ENCODE measurements at places on chromosomes 2 and 18.

DNA sequence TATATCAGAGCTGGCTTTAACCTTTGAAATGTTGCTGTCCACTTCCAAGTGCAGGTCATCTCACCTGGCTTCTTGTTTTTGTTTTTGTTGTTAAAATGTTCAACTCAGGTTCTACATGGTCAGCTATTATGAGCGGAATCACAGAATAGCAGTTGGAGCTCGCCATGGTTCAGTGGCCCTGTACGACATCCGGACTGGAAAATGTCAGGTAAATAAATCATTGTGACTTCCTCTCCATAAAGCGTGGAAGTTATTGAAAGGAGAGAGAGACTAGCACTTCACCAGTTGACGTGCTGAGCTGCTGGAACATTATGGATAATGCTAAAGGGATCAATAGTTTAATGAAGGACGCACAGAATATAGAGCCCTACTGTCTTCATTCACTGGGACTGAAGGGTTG lies 184.6 kb upstream of the BOD1L2 start:
- no peak for DNase-seq

GRCh38 chr2:10476723-10477442 lies 28.8 kb upstream of the ODC1 start:
- DNase-seq = no peak

DNA sequence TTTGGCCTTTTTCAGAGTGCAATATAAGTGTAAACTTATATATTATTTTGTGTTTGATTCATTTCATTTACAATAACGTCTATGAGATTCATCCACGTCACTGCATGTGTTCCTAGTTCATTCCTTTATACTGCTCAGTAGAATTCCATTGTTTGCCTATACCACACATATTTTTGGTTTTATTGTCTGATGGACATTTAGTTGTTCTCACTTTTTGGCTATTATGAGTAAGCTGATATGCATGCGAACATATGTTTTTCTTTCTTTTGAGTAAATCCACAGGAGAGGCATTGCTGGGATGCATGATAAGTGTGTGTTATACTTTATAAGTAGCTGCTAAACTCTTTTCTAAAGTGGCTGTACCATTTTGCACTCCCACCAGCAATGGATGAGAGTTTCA lies 314.8 kb upstream of the HS6ST1 start:
- DNase-seq = no peak

DNA sequence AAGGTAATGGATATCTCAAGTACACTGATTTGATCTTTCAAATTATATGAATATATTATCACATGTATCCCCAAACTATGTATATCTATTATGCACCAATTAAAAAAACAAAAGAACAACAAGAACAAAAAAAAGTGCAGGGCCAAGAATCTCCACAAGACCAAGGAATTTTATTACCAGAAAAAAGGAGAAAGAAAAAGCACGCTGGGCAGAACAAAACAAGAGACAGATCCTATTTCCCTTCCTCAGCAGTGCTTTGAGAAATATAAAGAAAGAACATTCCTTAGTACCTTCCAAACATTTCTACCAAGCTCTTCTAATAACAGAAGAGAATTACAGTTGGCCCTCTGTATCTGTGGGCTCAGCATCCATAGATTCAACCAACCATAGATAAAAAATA lies 144.7 kb upstream of the CREB1 start:
- no peak for DNase-seq

- DNase-seq = no peak
Measured at GRCh38 chr2:112642561-112642960, 3.2 kb upstream of the SLC20A1 start.

- no peak for DNase-seq
Measured at GRCh38 chr18:24228667-24229041, 89.8 kb downstream of the CABYR start.

DNA sequence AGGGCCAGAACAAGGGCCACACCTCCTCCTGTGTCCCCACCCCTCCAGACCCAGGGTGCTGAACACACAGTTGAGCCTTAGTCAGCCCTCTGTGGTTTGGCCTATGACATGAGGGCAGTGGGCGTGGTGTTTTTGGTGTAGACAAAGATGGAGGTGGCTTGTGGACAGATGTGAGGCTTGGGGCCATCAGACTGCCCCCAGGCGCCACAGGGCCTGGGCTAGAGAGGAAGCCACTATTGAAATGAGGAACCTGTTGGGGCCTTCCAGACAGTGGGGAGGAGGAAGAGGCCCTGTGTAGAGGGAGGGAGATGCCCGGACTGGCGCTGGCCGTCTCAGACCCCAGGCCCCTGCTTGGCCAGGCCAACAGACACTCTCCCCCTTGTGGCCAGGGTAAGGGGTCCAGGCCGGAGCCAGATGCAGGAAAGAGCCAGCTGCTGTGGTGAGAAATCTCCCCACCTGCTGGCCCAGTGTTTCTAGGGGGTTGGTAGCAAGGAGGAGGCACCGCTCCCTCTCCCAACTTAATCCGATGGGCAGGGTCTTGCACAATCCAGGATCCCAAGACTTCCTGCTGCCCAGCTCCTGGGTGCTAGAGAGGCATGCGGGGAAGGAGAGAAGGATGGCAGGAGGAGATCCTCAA lies 53.8 kb downstream of the SMAD7 start:
- peak; percentile 83 for DNase-seq

GRCh38 chr18:46169464-46169941 lies 65.3 kb downstream of the HAUS1 start:
- no peak for DNase-seq

DNA sequence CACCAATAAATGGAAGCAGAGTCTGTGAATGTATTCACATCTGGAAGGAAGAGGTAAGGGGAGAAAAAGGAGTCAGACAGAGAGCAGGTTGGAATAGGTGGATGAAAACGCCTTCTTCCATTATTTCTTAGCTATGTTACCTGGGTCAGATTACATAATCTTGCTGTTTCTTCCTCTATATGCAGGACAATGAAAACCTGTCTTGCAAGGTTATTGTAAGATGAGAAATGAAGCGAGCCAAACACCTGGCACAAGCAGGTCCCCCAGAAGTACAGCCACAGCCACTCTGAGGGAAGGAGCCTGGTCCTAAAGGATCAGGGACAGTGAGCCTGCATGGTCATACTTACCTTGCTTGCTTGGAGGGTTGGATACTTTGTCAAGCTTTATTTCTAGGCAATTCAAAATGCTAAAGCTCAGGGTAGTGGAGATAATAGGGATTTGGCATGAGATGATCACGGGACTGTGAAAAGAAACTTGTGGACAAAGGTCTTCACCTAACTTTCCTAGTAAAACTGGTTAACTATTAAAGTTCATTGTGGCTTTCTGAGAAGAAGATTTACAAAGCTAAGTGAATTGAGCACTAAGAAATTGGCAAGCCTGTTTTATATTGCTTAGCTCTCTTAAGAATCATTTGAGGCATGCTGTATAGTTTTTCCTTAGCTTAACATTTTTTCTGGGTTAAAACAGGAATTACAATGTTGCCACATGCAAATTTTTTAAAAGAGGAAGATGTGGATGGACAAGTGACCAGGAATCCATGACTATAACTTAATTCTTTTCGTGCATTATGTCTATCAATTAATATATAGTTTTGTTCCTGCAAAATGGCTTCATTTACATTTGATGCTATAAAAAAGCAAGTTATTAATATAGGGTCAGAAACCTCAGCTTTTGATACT lies 15.7 kb upstream of the PLA2R1 start:
- no peak for DNase-seq

DNA sequence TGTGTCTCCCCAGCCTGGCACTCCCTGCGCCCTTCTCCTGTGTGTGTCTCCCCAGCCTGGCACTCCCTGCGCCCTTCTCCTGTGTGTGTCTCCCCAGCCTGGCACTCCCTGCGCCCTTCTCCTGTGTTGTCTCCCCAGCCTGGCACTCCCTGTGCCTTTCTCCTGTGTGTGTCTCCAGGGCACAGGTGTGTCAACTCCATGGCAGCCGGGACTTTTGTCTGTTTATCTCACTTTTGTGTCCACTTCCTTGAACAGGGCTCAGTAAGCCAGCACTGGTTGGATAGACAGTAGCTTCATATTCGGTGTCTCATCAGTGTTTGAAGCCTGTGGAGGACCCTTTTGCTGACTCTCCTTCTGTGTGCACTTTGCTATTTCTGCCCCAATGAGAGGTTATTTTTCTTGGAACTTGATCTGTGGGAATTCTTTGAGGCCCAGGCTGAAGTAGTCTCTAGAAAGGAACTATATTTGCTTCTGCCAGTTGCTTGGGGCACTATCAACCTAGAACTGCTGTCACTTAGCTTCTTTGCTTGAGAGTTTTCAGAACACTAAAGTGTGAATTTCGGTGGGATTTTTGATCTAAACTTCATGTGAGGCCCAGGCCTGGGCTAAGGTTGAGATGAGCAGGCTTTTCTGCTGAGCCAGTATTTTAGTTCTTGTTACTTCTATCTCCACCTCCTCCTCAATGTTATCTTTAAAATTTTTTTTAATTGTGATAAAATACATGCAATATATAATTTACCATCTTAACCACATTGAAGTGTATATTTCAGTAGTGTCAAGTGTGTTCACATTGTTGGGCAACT lies 8.3 kb upstream of the ASB1 start:
- DNase-seq = no peak

- peak; percentile 72 for DNase-seq
Measured at GRCh38 chr2:33134086-33134771, 187.5 kb downstream of the LTBP1 start.

DNA sequence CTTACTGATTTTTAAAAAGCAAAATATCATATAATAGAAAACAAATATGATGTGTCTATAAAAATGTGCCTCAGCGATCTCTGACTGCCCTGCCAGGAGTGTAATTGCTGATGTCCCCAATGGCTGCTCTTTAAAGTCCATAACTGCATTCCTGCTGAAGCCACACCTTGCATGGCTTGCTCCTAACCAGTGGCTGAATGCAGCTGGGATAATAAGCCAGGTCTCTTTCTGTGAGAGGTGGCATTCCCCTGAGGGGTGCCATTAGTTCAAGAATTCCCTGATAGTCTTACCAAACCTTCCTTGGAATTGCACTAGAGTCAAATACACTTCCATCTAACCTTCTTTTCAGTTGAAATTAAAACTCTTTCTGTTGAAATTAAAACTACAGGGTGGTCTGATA lies 125.8 kb upstream of the ZNF804A start:
- DNase-seq = no peak

DNA sequence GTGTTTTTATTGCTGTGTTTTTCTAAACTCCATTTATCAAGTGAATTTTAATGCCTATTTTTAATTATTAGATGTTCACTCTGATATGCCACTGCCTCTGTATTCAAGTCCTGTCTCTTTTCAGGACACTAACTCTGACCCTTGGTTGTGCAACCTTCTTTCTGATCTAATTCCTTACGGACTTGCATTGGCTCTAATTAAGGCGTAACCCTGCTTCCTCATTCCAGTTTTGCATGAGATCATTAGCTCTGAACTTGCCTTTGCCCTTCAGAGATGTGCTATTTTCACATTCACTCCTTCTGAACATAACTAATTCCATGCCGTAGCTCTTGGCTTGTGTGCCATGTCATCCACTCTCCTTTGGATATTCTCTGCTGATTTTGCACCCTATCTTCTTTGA lies 162.5 kb upstream of the TMEFF2 start:
- DNase-seq = no peak

GRCh38 chr2:183493040-183493439 lies 368.8 kb downstream of the NUP35 start:
- no peak for DNase-seq

GRCh38 chr2:61538920-61539520 lies 864 bp upstream of the XPO1 start:
- peak; percentile 54 for DNase-seq

GRCh38 chr2:134314202-134314601 lies 60.3 kb downstream of the MGAT5 start:
- no peak for DNase-seq

- DNase-seq = no peak
Measured at GRCh38 chr2:227436436-227437174, 35.4 kb upstream of the AGFG1 start.

- no peak for DNase-seq
Measured at GRCh38 chr2:190270298-190270697, 49.3 kb downstream of the HIBCH start.

DNA sequence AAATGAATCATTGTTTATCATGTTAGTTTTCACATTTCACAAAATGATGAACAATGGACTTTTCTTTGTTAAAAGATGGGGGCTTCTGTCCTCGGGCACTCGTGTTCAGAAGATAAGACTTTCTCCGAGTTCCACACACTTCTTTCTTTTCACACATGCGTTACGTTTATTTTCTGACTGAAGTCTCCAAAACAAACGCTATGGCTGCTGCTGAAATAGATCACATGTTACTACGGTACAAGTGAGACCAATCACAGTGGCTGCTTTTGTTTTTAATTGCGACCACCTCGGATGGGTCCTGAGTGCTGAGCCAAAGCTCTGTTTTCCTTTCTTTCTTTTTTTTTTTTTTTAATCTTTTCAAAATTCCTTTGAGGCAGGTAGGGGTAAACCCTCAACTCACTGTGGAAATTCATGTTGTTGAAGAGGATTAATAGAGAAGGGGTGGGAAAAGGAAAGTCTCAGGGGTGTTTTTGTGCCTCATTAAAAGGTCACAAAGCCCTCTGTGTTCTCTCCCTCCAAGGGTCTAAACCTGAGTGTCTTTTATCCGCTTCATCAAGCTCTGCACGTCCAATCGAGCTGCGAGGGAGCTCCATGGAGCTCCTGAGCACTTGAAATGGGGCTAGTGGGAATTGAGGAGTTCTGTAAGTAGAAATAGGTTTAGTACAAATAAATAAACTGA lies 48.2 kb downstream of the ARL4C start:
- DNase-seq = no peak

DNA sequence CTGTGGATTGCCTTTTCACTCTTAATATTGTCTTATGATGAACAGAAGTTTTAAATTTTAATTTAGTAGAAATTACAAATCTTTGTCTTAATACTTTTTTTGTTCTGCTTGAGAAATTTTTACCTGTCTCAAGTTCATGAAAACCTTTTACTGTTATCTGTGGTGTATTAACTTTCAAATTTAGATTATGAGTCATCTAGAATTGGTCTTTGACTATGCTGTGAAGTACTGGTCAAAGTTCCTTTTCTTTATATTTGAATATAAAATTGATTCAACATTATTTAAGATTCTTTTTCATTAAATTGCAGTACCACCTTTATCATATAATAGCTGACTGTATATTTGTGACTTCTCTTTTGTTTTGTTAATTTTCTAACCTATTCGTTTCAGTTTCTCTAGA lies 1385.5 kb upstream of the ZEB2 start:
- no peak for DNase-seq

DNA sequence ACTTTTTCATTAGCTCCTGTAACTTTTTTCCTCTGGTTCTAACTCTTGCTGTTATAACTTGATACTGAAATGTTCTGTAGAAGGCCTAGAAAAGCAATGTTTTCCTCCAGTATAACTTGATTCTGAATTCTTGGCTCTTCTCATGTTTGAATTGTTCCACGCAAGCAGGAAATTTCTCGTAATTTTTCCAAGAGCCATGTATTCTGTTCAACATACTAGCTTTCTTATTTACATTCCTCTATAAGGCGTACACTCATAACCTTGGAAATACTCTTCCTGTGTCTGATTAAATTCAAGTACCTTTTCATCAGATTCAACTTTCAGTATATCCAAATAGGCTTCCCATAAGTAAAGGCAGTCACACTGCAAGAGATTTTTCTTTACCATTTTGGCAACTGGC lies 109.1 kb downstream of the SMAD2 start:
- DNase-seq = no peak

Data from Ammon's horn (tissue), 1 donor.